ENCODE measurements at places on chromosomes 7 and 10. TPM values are rescaled to one million over a fixed set of nuclear protein-coding genes. Genes with fewer than 3 reads are reported as not detected.

Gene MCM10
- total RNA-seq, result 2.4 TPM

Gene H2BK1
- total RNA-seq, result not detected

Gene ITGA8
- 1.5 TPM for total RNA-seq

Gene TRIL
- total RNA-seq, result 15.0 TPM

Gene NUTM2E
- not detected for total RNA-seq

Gene CWF19L1
- total RNA-seq, result 21.0 TPM

Gene NKX2-3
- total RNA-seq, result not detected

Gene MKRN1
- total RNA-seq, result 39.1 TPM

Gene TMEM184A
- total RNA-seq, result under 0.01 TPM

GRCh38 chr7:121023683-121024511, 35.4 kb downstream of the CPED1 start:
- no peak for DNase-seq

- DNase-seq, result no peak
Measured at GRCh38 chr7:91280185-91280584, 16.0 kb downstream of the FZD1 start.

DNA sequence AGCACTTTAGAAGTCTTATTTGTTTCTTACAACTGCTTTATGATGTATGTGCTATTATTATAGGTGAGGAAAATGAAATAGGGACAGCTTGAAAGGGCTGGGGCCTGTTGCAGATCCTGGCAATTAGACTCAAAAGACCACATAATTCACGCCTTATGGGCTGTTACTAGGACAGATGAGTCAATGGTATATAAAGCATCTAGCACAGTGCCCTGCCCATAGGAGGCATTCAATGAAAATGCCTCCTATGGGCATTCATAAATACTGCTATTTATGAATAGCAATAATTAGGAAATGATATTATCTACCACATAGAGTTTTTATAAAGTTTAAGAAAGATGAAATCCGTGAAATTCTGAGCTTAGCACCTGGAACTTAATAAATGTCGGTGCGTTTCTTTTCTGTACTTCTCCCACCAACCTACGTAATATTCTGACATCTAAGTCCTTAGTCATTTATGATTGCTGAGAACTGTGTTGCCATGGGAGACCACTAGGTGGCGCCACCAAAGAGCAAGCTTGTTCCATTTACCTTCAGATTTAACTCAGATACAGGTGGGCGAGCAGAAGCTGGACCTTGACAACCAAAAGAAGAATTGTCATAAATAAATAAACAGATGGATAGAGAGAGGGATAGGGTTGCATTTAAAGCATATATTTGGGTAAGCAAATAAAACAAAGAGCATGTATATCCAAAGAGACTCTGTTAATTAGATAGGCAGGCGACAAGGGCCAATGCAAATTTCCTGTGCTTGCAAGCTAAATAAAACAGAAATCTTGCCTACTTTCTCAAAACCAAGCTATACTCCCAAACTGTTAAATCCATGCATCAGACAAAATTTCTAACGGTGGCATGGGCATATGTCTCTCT, 699.9 kb downstream of the INHBA start:
- DNase-seq, result peak; percentile 78

- DNase-seq, result no peak
Measured at GRCh38 chr7:111958431-111958830, 247.8 kb downstream of the DOCK4 start.

- DNase-seq, result peak; percentile 33
Measured at GRCh38 chr10:84008878-84009277, 130.4 kb upstream of the GHITM start.

- no peak for DNase-seq
Measured at GRCh38 chr7:22628112-22628511, 98.9 kb upstream of the IL6 start.

DNA sequence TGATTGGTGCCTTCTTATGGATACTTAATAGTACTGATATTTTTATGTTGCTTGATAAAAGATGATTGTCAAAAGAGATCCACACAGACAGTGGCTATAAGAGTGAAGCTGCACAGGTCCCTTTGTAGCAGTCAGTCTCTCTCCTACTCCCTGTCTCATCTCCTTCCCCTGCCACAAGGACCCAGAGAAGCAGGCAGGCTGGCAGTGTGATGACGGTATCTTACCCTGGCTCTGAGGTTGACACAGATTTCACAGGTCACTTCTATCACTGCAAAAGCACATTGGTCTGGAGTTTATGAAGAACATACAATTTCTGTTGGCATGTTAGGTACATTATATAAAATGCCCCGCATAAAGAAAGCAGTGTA, 64.4 kb upstream of the AHR start:
- peak; percentile 25 for DNase-seq

DNA sequence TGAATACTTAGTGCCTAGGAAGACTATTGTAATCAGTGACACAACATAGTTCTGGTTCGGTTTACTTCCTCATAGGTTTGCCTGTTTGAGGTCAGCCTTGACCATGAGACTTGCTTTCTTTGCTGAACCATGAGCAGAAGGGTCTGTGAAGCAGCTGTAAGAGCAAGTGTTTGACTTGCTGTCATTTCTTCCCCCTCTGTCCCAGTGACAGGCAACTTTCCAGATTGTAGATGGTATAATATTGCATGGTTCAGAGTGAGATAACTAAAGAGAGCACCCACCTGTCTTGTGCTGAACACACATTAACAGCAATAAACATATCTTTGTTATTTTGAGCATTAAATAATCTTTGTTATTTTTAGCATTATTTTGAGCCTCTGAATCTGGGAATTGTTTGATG, 9.3 kb upstream of the RTKN2 start:
- DNase-seq, result no peak

DNA sequence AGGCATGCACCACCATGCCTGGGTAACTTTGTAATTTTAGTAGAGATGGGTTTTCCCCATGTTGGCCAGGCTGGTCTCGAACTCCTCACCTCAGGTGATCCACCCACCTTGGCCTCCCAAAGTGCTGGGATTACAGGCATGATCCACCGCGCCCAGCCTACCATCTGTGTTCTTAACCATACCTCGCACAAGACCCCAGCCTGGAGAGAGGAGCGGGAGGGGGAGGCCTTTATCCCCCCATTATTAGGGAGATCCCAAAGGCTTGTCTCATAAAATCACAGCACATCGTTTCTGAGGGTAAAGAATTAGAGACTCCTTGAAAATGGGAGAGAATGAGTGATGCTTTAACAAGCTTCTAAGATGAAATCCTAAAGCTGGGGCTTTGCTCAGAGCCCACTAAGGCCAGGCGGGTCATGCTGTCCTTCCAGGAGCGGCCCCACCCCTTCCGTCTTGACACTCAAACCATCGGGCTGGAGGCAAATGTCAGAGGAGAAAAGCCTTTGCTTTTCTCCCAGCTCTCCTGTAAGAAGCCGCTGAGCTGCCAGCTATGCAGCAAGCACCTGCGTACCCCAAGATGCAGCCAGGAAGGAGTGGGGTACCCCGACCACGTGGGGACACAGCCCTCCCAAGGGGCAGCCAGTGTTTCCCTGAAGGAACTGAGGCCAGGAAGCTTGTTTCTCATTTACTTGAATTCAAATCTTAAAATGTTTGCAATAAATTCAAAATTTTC, 339.7 kb downstream of the PTPRN2 start:
- no peak for DNase-seq

DNA sequence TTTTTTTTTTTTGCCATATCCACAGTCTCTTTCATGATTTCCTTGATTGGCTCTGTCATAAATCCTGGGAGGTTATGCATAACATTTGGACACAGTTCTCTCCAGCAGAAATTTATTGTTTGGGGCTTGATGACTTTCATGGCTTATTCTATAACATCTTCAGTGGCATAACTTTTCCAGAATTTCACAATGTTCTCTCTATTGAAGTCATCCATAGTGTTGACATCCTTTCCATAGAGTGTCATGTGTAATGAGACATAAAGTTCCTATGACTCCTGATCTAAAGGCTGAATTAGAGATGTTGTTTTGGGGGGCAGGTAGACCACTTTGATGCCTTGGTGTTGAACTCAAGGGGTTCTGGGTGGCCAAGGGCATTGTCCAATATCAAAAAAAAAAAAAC, 36.7 kb upstream of the STK17A start:
- no peak for DNase-seq

DNA sequence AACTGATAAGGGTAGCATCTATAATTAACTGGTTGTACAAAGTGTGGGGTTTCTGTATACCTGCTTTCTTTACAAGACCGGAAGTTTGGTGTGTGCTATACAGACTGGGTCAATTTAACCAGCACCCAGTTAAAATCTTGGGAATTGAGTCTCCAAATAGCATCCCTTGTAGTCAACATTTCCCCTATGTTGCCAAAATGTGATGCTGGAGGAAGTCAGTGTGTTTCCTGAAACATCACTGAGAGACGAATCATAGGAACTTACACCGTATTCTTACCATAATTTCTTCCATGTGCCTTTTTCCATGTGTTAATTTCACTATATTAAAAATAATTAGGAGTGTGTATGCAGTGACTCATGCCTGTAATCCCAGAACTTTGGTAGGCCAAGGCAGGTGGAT, 1.7 kb downstream of the AKR1C4 start:
- peak; percentile 17 for DNase-seq

- no peak for DNase-seq
Measured at GRCh38 chr7:341841-342638, 52.1 kb downstream of the FOXL3 start.

GRCh38 chr10:35505241-35505873, 99.8 kb upstream of the GJD4 start:
- DNase-seq, result no peak

DNA sequence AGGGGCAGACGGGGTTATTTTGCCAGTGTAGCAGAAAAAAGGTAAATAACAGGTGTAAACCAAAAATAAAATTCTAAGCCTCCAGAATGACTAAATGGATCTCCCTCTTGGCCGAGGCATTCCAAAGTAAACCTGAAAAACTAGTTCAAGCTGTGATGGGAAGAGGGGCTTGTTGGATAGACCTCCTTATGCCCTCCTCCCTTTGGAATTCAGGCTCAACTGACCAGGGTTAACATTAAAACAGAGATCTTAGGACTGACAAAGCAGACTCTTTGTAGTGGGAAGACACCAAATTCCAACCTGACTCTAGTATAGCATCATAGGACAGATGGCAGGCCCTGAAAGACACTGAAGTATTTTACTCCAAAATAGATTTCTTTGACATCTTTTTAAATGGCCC, 113.8 kb upstream of the ITGB1 start:
- DNase-seq, result no peak

DNA sequence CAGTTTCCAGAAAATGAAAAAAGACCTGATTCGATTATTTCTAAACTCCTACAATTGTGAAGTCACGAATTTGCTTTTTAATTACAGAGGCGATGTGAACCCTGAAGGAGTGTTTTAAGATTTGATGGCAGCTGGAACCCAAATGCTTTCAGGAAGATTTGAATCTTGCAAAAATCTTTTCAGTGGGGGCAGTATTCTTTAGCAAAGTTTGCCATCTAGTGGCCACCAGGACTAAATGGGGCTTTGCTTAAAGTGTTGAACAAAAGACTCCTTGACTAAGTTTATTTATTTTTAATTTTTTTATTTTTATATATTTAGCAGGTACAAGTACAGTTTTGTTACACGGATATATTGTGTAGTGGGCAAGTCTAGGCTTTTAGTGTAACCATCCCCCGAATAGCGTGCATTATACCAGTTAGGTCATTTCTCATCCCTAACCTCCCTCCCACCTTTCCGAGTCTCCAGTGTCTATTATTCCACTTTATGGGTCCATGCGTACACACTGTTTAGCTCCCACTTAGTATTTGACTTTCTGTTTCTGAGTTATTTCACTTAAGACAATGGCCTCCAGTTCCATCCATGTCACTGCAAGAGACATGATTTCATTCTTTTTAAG, 98.8 kb downstream of the CACNB2 start:
- peak; percentile 43 for DNase-seq

DNA sequence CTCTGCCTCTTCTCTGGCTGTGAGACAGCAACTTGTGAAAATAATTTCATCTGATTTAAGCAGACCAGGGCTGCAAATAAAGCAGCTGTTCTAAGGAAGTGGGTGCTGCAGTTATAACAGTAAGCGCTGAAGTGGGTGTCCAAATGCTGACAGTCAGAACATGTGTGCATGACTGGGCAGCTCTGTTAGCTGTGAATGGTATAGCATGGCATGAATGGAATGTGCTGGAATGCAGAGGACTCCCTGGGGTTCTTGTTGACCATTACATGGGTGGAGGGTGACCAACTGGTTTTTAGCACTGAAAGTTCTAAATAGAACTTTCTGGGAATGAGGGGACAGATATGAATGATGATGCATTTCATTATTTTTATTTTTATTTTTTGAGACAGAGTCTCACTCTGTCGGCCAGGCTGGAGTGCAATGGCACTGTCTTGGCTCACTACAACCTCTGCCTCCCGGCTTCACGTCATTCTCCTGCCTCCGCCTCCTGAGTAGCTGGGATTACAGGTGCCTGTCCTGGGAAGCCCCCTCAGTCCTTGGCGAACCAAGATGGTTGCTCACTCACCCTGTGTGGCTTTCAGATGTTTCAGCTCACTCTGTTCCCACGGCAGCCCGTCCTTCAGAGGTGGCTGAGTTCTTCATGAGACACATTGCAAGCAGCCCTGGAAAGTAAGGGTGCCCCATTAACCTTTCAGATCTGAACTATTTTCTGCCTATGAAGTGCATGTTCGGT, 319.8 kb upstream of the PHYHIPL start:
- peak; percentile 4 for DNase-seq

GRCh38 chr7:142784716-142785115, 13.9 kb downstream of the PRSS2 start:
- no peak for DNase-seq

GRCh38 chr7:78141522-78142281, 343.1 kb downstream of the PHTF2 start:
- no peak for DNase-seq

- peak; percentile 92 for DNase-seq
Measured at GRCh38 chr7:37208528-37208927, 240.1 kb downstream of the ELMO1 start.

DNA sequence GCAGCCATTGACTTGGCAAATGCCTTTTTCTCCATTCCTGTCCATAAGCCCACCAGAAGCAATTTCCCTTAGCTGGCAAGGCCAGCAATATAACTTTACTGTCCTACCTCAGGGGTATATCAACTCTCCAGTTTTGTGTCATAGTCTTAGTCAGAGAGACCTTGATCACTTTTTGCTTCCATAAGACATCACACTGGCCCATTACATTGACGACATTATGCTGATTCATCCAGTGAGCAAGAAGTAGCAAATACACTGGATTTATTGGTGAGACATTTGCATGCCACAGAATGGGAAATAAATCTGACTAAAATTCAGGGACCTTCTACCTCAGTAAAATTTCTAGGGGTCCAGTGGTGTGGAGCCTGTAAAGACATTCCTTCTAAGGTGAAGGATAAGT, 649.7 kb upstream of the ANKRD30A start:
- DNase-seq, result no peak

Data from lung microvascular endothelial cell (primary cell).